Hepatocyte (in vitro differentiated cells): ENCODE measurements at places on chromosomes 2 and 18. TPM values are rescaled to one million over a fixed set of nuclear protein-coding genes. Genes with fewer than 3 reads are reported as not detected.

Gene INPP4A
- total RNA-seq = 9.2 and 13.1 TPM in 2 replicates

Gene SGPP2
- 1.8 and 2.4 TPM in 2 replicates for total RNA-seq

Gene CFC1
- 12.4 and 15.1 TPM in 2 replicates for total RNA-seq

DNA sequence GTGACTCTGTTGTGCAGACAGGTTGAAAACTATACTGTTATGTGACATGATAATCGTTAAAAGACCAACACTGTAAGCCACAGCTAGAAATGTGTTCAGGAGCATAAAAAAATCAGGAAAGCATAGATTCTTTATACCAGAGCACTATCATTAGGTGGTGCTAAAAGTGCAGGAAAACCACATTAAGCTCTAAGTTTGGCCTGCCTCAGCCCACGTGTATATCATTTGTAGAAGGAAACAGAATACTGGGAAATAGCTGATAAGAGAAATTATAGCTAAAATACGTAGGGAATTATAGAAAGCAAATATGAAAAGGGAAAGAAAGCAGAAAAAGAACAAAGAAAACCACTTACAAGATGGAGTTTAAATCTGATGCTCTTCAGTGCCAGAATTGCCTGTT, 26.5 kb upstream of the C2orf74 start:
- peak; percentile 42 for DNase-seq
